ENCODE measurements at places on chromosomes 7 and 10. TPM values are rescaled to one million over a fixed set of nuclear protein-coding genes. Genes with fewer than 3 reads are reported as not detected.
A peak's percentile ranks its signal among the peaks of the same experiment; 100 is the strongest.

CEP55 gene
- 19.6 TPM for total RNA-seq

GRCh38 chr10:79186486-79187120, 117.8 kb downstream of the ZMIZ1 start:
- no peaks in the 10 kb centered on the region for H3K27me3 ChIP-seq
- H3K27ac ChIP-seq = no peak overlapping the region
- peaks cover 15% of the 10 kb centered on the region for H3K4me1 ChIP-seq
- DNase-seq = no peak
- H3K36me3 ChIP-seq = no peaks in the 10 kb centered on the region

DNA sequence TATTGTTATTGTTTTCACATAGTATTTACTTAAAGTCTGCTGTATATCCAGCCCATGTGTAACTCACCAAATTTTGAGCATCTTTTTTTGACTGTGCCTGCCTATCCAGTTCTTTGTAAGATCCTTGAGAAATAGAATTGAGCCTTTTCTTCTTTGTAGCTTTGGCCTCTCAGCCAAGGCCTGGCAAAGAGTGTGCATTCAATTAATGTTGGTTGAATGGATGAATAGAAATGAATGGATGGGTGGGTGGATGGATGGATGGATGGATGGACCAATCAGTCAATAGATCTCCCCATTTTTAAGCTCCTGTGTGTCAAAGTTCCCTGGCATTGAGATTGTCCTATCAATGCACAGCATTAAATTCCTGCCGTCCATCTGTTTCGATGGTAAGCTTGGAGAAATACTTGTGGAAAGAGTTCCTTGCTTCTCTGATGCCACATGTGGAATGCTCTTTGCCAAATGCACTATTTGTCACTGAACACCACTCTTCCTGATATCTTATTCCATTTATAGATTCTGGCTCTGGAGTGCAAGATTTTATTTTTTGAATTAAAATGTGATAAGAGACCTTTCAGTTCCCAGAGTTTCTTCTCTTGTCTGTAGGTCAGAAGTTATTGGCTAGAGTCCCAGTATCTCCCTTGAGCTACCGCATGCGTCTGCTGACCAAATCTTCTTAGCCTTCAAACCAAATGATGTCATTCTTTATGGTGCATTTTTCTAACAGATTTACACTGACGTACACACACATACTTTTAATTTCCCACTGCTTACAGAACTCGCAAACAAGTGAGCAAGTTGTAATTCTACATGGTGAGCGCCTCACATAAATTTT, 20.7 kb upstream of the ADRB1 start:
- H3K27ac ChIP-seq = no peak overlapping the region
- H3K4me3 ChIP-seq = no peak overlapping the region
- DNase-seq = no peak
- H3K36me3 ChIP-seq = no peaks in the 10 kb centered on the region
- no peaks in the 10 kb centered on the region for H3K27me3 ChIP-seq

- no peak for DNase-seq
- no peaks in the 10 kb centered on the region for H3K36me3 ChIP-seq
- no peaks in the 10 kb centered on the region for H3K4me1 ChIP-seq
- no peaks in the 10 kb centered on the region for H3K27me3 ChIP-seq
Measured at GRCh38 chr10:70191161-70191971, 21.1 kb upstream of the SAR1A start.

GRCh38 chr7:3544202-3544601, 243.2 kb downstream of the SDK1 start:
- H3K4me1 ChIP-seq = 0 out of 2 replicates have a peak, but pooled peaks cover 3% of the 10 kb centered on the region
- H3K27me3 ChIP-seq = no peaks in the 10 kb centered on the region
- DNase-seq = peak; percentile 60

ZNF248 gene
- 9.7 TPM for total RNA-seq

GRCh38 chr10:944034-944831, 12.7 kb upstream of the LARP4B start:
- DNase-seq = no peak
- no peaks in the 10 kb centered on the region for H3K4me1 ChIP-seq
- H3K36me3 ChIP-seq = no peaks in the 10 kb centered on the region
- no peak overlapping the region for H3K27ac ChIP-seq
- no peaks in the 10 kb centered on the region for H3K27me3 ChIP-seq

MRC1 gene
- 0.11 TPM for total RNA-seq

SNX8 gene
- total RNA-seq = 46.2 TPM

GRCh38 chr10:123385508-123386080, 231.4 kb downstream of the BUB3 start:
- no peaks in the 10 kb centered on the region for H3K27me3 ChIP-seq
- no peaks in the 10 kb centered on the region for H3K4me1 ChIP-seq
- no peak for DNase-seq
- no peak overlapping the region for H3K27ac ChIP-seq
- H3K4me3 ChIP-seq = no peak overlapping the region
- no peaks in the 10 kb centered on the region for H3K36me3 ChIP-seq

KIF11 gene
- 59.2 TPM for total RNA-seq

WDR86 gene
- 15.8 TPM for total RNA-seq

ADAP1 gene
- 5.8 TPM for total RNA-seq

- H3K4me3 ChIP-seq = no peak overlapping the region
- no peak for DNase-seq
- peaks cover 24% of the 10 kb centered on the region for H3K27me3 ChIP-seq
- H3K27ac ChIP-seq = no peak overlapping the region
- H3K4me1 ChIP-seq = no peaks in the 10 kb centered on the region
- no peaks in the 10 kb centered on the region for H3K36me3 ChIP-seq
Measured at GRCh38 chr7:44275146-44275545, 50.2 kb downstream of the CAMK2B start.

GRCh38 chr7:127870231-127870907, 160.9 kb downstream of the LRRC4 start:
- no peaks in the 10 kb centered on the region for H3K4me1 ChIP-seq
- no peaks in the 10 kb centered on the region for H3K36me3 ChIP-seq
- no peak overlapping the region for H3K27ac ChIP-seq
- no peak overlapping the region for H3K4me3 ChIP-seq

ARHGEF5 gene
- total RNA-seq = 32.7 TPM

COL26A1 gene
- 71.4 TPM for total RNA-seq

DNA sequence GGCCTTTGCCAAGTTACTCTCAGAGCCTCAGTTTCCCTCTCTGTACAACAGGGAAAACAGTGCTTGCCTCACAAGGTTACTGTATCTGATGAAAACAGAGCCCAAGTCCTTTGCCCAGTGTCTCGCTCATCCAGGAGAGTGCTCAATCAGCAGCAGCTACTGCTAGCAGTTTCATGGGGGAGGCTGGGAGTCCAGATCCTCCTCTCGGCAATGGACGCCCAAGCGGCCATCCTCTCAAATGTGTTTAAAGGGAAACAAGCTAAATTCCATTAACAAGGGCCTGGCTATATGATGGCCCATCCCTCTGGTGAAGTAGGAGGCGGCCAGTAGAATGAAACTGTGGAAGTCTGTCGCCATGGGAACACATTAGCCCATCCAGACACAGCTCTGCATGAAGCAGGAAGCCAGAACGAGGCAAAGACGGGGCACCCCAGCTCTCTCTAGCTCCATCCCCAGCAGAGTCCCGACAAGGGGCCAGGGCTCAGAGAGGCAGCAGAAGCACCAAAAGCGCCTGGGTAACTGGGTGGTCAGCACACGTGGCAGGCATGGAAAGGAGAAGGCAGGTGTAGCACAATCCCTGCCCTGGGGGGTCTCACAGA, 35.2 kb downstream of the FAM53B start:
- H3K27ac ChIP-seq = no peak overlapping the region
- peaks cover 18% of the 10 kb centered on the region for H3K4me1 ChIP-seq
- DNase-seq = no peak

GRCh38 chr7:119900996-119901672, 371.8 kb upstream of the KCND2 start:
- no peaks in the 10 kb centered on the region for H3K27me3 ChIP-seq
- no peak for DNase-seq
- H3K4me3 ChIP-seq = no peak overlapping the region
- no peak overlapping the region for H3K27ac ChIP-seq
- no peaks in the 10 kb centered on the region for H3K4me1 ChIP-seq
- no peaks in the 10 kb centered on the region for H3K36me3 ChIP-seq

GRCh38 chr7:12635830-12636229, 51.6 kb upstream of the ARL4A start:
- H3K4me3 ChIP-seq = no peak overlapping the region
- H3K4me1 ChIP-seq = no peaks in the 10 kb centered on the region
- no peak overlapping the region for H3K27ac ChIP-seq
- DNase-seq = no peak
- H3K27me3 ChIP-seq = no peaks in the 10 kb centered on the region

DNA sequence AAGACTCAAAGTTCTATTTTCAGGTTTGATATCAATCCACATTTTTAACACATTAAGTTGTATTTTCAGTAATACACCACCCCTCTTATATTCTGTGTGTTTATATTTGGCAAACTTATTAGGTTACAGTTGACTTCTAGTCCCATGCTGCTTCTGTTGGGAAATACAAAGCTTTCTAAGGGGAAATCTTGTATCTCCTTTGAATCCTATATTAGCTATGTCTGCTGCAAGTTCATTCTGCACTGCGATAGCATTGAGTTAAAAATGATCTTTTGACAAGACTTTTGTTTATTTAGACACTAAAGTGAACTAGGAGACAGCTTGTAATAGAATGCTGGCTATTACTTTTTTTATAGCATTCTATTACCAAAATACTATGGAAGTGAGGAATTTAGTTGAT, 625.1 kb upstream of the ANKRD30A start:
- H3K36me3 ChIP-seq = no peaks in the 10 kb centered on the region
- no peaks in the 10 kb centered on the region for H3K27me3 ChIP-seq
- H3K27ac ChIP-seq = no peak overlapping the region
- DNase-seq = no peak

DKK1 gene
- 0.61 TPM for total RNA-seq

GRCh38 chr10:110016039-110016438, 8.3 kb downstream of the ADD3 start:
- H3K36me3 ChIP-seq = no peaks in the 10 kb centered on the region
- peaks cover 13% of the 10 kb centered on the region for H3K4me1 ChIP-seq
- no peak overlapping the region for H3K4me3 ChIP-seq
- H3K27ac ChIP-seq = no peak overlapping the region

DNA sequence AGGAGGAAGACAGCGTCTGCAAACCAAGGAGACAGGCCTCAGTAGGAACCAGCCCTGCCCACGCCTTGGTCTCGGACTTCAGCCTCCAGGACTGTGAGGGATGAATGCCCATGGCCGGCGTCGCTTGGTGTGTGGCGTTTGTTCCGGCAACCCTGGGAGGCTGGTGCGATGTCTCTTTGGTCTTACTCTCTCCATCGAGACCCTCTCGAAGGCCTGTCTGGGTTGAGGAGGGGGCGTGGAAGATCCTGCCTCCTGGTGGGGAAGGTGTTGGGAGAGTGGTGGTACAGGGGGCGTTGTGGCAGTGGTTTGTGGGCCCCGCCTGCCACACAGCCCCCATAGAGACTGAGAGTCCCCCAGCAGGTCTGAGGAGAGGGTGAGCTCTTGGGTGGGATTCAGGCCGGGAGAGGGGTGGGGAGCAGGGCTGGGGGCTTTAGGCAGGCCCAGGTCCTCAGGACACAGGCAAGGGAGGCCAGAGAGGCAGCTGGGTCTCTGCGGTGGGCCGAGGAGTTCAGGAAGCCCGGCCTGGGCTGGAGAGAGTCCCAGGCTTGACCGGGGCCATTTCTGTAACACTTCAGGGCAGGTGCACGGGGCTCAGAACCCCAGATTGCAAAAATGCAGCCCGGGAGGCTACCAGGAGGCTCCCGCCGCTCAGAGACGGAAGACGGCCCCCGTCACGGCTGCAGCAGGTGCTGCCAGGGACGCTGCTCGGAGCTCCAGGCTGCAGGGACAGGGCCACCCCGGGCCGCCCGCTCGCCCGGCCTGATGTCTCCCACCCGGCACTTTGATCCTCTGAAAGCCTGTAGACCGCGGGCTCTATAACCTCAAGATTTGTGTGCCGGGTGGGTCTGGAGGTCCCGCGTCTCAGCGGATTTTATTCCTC, 33.8 kb upstream of the PSMG3 start:
- peaks cover 6% of the 10 kb centered on the region for H3K4me1 ChIP-seq
- H3K27me3 ChIP-seq = no peaks in the 10 kb centered on the region
- DNase-seq = no peak
- no peak overlapping the region for H3K27ac ChIP-seq

GRCh38 chr7:41693150-41693997, 9.5 kb downstream of the INHBA start:
- H3K4me1 ChIP-seq = peaks cover 6% of the 10 kb centered on the region
- H3K4me3 ChIP-seq = no peak overlapping the region
- no peak overlapping the region for H3K27ac ChIP-seq
- H3K36me3 ChIP-seq = no peaks in the 10 kb centered on the region

DNA sequence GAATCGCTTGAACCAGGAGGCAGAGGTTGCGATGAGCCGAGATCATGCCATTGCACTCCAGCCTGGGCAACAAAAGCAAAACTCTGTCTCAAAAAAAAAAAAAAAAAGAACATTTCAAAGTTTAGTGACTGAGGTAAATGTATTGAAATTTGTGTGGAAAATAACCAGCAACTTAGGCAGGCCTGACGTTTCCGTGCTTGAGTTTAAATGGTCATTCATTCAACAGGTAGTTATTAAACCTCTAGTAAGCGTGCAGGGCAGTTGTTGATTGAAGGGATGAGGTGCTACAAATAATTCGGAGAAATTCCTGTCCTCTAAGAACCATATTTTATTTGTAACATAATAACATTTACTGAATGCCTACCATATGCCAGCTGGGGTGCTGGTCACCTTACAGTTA, 135.3 kb downstream of the PRKAG2 start:
- H3K4me1 ChIP-seq = peaks cover 8% of the 10 kb centered on the region
- no peaks in the 10 kb centered on the region for H3K36me3 ChIP-seq
- DNase-seq = no peak
- no peak overlapping the region for H3K4me3 ChIP-seq

GRCh38 chr7:112271162-112271561, 64.7 kb downstream of the ZNF277 start:
- no peak for DNase-seq
- H3K4me3 ChIP-seq = no peak overlapping the region
- H3K4me1 ChIP-seq = peaks cover 7% of the 10 kb centered on the region
- no peak overlapping the region for H3K27ac ChIP-seq
- no peaks in the 10 kb centered on the region for H3K36me3 ChIP-seq

ITIH5 gene
- total RNA-seq = 7.6 TPM

DNA sequence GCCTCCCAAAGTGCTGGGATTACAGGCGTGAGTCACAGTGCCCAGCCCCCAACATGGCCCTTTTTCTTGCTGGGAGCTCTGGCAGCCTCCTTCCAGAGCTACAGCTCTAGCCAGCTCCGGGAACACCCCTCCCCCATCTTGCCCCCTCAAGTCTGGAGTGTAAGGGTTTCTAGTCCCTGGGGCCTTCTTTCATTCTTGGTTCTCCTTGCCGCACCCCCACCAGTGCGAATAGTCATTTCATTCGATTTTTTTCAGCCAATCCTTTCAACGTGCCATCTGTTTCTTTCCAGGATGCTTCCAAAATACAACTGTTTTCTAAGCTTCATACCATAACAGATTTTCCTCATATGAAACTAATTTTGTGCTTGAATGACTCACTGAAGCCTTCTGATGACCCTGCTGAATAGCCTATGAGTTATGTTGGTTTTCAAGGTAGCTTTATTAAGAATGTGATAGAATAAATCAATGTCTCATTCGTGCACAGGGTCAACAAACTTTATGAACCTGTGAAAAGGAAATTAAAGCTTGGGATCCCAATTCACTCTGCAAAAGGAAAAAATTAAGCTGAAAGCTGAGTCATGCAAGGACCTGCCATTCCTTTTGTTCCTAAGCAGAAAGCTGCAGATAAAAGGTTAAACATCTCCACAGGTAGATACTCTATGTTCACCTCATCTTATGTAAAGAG, 38.6 kb downstream of the CDC14C start:
- no peak overlapping the region for H3K4me3 ChIP-seq
- no peaks in the 10 kb centered on the region for H3K27me3 ChIP-seq
- H3K4me1 ChIP-seq = no peaks in the 10 kb centered on the region
- H3K36me3 ChIP-seq = no peaks in the 10 kb centered on the region
